Naive thymus-derived CD8-positive, alpha-beta T cell (primary cell): ENCODE measurements at places on chromosomes 6 and 20. TPM values are rescaled to one million over a fixed set of nuclear protein-coding genes. Genes with fewer than 3 reads are reported as not detected.

Gene OR2H1
- not detected for total RNA-seq

DNA sequence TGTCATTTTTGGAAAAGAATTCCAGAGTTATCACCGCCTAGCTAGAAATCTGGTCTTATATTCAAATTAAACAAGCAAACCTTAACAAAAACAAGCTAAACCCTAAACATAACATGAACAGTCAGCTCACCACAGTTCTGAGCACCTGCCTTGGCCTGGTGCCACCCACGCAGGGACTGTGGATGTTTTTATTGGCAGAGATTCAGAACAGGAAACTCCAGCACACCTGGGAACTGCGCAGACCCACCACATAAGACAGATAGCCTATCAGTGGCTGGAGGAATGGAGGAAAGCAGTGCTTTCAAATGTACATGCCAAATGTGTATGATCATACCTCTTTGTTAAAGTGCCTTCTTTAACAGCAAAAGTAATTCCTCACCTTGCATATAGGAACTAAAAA, 8.9 kb downstream of the SLC16A10 start:
- peaks cover 16% of the 10 kb centered on the region for H3K4me1 ChIP-seq
- peak overlapping the region; percentile 86 for H3K27ac ChIP-seq

GRCh38 chr20:49544535-49544934, 23.4 kb downstream of the PTGIS start:
- no peaks in the 10 kb centered on the region for H3K36me3 ChIP-seq
- DNase-seq = no peak
- no peak overlapping the region for H3K4me3 ChIP-seq
- H3K27ac ChIP-seq = no peak overlapping the region

DNA sequence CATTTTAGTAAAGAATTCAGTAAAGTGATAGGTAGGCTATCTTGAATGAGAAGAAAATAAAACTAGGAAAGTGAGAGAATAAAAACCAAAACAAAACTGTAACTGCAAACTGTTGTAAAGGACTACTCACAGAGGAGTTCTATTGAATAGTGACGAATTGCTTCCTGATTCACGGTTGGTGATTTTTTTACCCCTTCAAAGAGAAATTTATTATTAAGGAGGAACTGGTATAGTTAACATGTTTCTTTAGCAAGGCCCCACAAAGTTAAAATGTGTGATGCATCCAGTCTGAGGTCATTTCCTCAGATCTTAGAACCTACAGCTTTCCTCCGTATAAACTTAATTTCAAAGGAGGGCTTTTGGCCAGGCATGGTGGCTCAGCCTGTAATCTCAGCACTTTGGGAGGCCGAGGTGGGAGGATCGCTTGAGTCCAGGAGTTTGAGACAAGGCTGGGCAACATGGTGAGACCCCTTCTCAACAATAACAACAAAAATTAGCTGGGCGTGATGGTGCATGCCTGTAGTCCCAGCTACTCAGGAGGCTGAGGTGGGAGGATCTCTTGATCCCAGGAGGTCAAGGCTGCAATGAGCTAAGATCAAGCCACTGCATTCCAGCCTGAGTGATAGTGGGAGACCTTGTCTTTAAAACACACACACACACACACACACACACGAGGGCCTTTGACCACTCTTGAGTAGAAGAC, 8.3 kb downstream of the PRDM1 start:
- H3K27me3 ChIP-seq = peaks cover 59% of the 10 kb centered on the region
- DNase-seq = no peak
- H3K4me1 ChIP-seq = peaks cover 18% of the 10 kb centered on the region
- peaks cover 1% of the 10 kb centered on the region for H3K36me3 ChIP-seq
- no peak overlapping the region for H3K4me3 ChIP-seq
